Left renal pelvis (tissue), 4 donors: ENCODE measurements at places on chromosomes 5 and 9.

- no peak for DNase-seq
Measured at GRCh38 chr5:59624898-59625297, 268.6 kb downstream of the PDE4D start.

DNA sequence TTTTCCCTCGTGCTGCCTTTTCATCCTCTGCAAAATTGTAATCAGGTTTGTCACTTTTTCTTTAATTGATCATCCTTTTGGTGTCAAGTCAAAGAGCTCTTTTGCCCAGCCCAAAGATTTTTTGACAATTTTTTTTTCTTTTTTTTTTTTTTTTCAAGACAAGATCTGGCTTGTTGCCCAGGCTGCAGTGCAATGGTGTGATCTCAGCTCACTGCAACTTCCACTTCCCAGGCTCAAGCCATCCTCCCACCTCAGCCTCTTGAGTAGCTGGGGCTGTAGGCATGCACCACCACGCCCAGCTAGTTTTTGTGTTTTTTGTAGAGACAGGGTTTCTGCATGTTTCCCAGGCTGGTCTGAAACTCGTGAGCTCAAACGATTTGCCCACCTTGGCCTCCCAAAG, 36.7 kb downstream of the CDK7 start:
- no peak for DNase-seq

DNA sequence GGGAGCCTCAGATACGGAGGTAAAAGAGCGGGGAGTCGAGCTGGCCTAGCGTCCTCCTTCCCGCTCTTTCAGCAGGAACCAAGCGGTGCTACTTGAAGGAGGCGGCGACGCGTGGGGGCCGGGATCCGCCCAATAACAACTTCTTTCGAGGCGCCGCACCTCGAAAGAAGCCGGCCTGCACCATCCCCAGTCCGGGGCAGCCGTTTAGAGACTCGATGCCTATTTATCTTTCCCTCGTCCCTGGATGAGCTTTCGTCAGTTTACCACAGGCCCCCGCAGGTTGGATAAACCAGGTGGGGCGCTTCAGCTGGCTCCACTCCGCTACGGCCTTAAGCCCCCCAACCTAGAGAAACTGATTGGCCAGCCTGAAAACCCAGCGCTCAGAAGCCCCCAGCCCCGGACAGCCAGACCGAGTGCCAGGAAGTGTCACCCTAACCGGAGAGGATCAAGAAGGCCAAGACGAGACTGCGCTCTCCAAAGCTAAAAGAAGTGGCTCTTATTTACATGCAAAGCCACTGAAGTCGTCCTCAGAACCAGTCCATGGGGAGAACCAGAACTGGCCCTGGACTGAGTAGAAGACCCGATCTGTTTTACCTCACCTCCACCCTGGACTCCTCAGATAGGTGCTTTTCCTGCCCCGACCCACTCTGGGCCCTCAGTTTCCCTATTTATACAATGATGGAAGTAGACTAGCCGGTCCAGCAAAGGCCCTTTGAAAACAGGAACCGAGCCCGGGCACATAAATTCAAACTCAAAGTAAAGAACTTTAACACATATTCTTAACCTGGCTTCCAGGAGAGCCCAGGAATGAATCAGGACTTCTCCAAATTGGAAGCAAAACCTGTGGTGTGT, 1.4 kb downstream of the HAND1 start:
- no peak for DNase-seq

- no peak for DNase-seq
Measured at GRCh38 chr9:86369810-86370209, 15.6 kb upstream of the TUT7 start.

DNA sequence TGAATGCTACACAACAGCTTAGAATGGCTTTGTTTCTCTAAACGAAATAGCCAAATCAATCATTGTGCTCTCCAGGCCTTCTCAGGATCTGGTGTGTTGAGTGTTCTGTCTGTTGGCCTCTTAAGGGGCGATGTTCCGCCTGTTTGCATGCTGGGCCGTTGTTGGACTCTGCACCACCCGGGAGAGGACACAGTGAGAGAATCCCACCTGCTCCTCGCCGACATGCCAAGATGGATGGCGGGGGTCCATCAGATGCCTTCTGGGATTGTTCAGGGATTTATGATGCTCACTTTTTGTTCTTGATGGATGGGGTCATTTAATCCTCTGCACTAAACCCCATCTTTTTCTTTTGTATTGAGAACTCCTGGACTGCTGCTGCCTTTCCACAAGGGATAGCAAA, 159.9 kb downstream of the NTRK2 start:
- DNase-seq = no peak

DNA sequence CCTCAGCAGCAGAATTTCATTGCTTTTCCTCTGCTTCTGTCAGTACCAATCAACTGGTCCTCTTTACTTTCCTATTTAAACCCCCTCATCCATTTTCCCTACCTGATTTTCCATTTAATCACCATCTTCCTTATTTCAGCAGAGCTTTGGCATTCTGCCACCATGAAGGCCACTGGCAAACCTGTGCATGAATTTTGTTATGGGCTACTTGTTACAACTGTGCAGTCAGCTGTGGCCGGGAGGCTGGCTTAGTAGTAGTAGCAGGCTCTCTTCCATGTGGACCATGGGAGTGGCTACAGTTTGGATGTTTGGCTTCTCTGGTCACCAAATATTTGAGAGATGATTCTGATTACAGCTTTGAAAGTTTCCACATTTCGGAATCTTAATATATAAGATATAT, 976.6 kb upstream of the SEMA6A start:
- no peak for DNase-seq

GRCh38 chr5:150613991-150614660, 26.3 kb upstream of the SYNPO start:
- no peak for DNase-seq

GRCh38 chr9:87570000-87570908, 72.6 kb downstream of the DAPK1 start:
- DNase-seq = no peak

GRCh38 chr9:70421272-70422180, 7.1 kb upstream of the KLF9 start:
- no peak for DNase-seq

GRCh38 chr5:9015937-9016270, 530.0 kb downstream of the SEMA5A start:
- DNase-seq = no peak

- no peak for DNase-seq
Measured at GRCh38 chr5:80357671-80358070, 37.9 kb downstream of the SPZ1 start.

- DNase-seq = no peak
Measured at GRCh38 chr5:19928562-19929421, 59.2 kb downstream of the CDH18 start.

DNA sequence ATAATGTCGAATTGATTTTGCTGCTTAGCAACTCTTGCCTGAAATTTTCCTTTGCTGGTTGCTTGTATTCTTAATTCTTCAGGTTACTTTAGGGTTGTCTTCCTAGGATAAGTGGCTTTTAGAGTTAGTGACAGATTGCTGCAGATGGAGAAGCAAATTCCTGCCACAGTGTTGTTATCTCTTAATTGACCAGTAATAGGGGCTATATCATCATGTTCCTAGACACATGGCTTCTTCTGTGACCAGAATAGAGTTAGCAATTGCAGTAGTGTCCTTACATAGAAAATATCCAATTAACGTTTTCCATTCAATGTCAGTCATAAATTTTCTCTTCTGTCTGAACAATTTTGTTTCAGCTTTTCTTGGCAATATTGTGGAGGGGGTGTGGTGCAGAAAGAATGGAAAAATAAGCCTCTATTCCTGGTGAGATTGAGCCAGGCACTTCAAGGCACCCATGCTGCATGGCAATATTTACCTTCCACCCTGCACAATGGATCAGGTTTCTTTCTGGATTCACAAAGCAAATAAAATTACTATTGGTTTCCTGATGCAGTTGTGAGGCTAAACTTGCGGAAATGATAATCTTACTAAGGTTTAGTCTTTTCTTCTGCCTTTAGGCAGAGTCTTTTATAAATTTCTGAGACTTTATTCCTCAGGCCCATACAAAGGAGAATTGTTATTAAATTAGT, 1481.5 kb downstream of the EFNA5 start:
- DNase-seq = no peak

GRCh38 chr9:123099042-123099441, 65.6 kb downstream of the GPR21 start:
- no peak for DNase-seq

GRCh38 chr9:78865737-78866136, 568.8 kb downstream of the PSAT1 start:
- DNase-seq = no peak

DNA sequence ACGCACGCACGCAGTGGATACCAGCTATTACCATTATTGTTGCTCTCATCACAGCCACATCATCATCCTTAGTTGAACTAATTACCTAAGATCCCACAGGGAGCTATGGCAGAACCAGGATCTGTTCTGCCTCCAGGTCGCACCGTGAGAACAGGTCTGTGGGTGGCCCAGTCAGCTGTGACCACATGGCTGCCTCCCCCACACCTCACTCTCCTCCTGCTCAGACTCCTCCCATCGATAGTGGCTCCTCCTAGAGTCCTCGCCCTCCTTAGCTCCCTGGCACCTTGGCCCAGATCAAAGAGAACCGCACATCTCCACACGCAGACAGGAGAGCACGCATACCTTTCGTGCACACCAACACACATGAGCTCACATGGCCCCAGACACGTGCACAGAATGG, 32.4 kb upstream of the RPL26L1 start:
- DNase-seq = no peak

DNA sequence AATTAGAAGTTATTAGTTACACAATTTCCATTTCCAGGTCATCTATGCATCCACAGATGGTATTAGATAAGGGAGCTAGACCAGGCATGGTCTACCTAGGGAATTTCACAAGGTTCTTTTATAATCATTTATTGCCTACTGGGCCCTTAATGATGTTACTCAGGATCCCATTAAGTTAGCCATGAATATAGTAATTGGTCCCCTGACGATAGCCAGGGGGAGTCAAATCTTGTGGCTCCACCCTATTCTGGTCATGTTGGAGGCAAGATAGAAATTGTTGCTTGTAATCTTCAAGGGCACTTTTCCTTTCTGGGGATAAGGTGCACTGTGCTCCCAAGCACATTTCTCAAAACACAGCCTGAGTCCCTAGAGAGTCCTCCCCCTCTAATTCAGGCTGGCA, 14.1 kb upstream of the ELL2 start:
- no peak for DNase-seq

DNA sequence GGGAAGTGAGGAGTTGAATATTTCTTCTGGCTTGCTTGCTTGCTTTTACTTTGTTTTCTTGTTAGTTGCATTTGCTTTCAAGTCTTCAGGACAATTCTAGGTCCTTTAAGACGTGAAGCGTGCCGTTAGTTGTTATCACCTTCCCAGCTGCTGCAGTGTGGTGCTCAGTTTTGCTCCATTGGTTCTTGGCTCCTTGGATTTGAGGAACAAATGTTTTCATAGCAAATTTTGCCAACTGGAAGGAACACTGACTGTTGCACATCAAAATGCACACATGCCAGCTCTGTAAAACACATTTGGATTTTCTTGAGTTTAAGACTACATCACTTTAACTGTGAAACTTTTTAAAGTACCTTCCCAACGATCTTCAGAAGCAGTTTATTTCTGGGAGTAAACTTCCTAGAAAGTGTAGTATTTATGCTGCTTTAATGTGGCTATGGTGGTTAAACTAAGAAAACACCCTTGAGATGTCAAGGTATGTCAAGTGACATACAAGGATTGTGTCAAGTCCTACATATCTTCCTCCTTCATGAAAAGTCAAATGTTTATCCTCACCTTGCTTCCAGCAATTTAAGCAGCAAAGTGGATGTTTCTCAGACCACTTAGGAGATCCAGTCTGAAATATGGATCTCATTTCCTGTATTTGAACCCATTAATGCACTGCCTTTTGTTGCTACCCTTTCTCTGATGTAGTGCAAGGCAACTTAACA, 24.9 kb downstream of the MOCS2 start:
- no peak for DNase-seq

DNA sequence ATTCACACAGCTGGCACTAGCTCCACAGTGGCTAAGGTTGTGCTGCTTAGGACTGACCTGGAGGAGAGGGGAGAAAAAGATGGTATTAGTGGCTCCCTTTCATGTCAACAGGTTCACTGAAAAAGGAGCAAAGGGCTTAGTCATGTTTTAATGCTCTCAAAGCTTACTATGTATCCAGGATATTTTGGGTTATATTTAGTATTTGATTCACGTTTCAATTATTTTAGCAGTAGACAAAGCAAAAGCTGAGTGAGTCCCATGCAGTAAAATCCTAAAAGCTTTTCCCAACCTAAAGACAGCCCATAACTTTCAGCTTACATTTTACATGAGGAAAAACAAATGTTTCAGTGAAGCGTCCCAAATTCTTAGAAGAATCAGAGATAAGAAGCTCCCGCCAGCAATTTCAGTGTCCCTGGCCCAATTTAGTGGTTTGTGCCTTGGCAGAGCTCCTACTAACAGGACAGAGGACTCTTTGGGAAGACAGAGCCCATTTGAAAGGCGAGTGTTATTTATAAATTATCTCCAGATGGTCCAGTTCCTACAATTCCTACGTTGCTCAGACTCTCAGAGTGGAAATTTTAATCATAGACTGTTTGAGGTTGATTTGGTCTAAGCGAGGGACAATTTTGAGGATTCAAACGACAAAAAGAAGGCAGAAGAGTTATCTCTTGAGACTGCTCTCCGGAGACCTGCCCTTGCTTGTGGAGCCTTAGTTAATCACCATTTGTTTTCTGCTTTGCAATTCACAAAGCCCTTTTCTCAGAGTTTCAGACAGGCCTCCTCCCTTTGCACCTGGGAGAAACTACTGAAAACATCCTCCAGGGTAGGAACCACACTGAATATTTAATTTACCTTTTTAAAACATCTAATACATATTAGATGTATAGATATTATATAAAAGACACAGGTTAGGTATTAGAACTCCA, 225.0 kb upstream of the ANKRD55 start:
- DNase-seq = no peak

GRCh38 chr9:29213417-29214153, 1640.3 kb upstream of the C9orf72 start:
- no peak for DNase-seq

DNA sequence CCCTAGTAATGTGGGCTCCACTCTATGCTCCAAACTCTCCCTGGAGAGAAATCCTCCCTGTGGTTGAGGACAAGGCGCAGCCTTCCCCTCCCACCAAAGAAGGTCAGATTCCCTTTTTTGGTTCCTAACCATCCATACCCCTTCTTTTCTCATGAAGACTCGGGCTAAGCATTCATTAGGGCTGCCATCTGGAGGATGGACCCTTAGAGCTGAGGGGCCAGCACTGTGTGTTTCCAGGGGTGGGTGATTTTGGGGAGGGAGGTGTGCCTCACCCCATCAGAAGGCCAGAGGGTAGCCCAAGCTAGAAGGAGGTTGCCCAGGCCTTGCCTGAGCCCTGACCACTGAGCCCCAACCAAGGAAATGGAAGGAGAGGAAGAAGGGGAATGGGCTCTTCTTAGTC, 36.8 kb downstream of the TGFBI start:
- DNase-seq = no peak

GRCh38 chr5:138360941-138361452, 8.5 kb downstream of the KDM3B start:
- no peak for DNase-seq

GRCh38 chr5:176596069-176596644, 13.8 kb downstream of the GPRIN1 start:
- DNase-seq = no peak

- no peak for DNase-seq
Measured at GRCh38 chr5:61132559-61132958, 29.7 kb downstream of the SMIM15 start.
